ENCODE measurements at places on chromosomes 6 and 20. TPM values are rescaled to one million over a fixed set of nuclear protein-coding genes. Genes with fewer than 3 reads are reported as not detected.

TMC2 gene
- not detected for polyA plus RNA-seq

APOM gene
- polyA plus RNA-seq, result 2.4 TPM

JARID2 gene
- 28.1 TPM for polyA plus RNA-seq

FOXC1 gene
- polyA plus RNA-seq, result not detected

CASS4 gene
- polyA plus RNA-seq, result not detected

LAMP5 gene
- polyA plus RNA-seq, result 12.8 TPM

FAM83B gene
- not detected for polyA plus RNA-seq

HRH3 gene
- polyA plus RNA-seq, result not detected

LAMA2 gene
- 1.2 TPM for polyA plus RNA-seq

FILIP1 gene
- polyA plus RNA-seq, result 2.6 TPM

SPINT4 gene
- polyA plus RNA-seq, result not detected

TRIM10 gene
- polyA plus RNA-seq, result not detected

CGA gene
- polyA plus RNA-seq, result not detected

TTBK1 gene
- polyA plus RNA-seq, result 0.62 TPM

CCDC170 gene
- 1.3 TPM for polyA plus RNA-seq

HLA-DQA1 gene
- not detected for polyA plus RNA-seq

WFDC5 gene
- polyA plus RNA-seq, result not detected

HAO1 gene
- polyA plus RNA-seq, result not detected

HLA-DPA1 gene
- polyA plus RNA-seq, result 0.92 TPM

VEGFA gene
- 3.5 TPM for polyA plus RNA-seq

SALL4 gene
- polyA plus RNA-seq, result not detected

LY6G6D gene
- not detected for polyA plus RNA-seq

RUNX2 gene
- 1.8 TPM for polyA plus RNA-seq

IL17F gene
- 12.9 TPM for polyA plus RNA-seq

MATN4 gene
- polyA plus RNA-seq, result not detected

ARMC2 gene
- 2.7 TPM for polyA plus RNA-seq

IMPG1 gene
- 0.34 TPM for polyA plus RNA-seq

CRISP2 gene
- polyA plus RNA-seq, result not detected
